ENCODE measurements at places on chromosomes 1 and 21.

GRCh38 chr1:107195476-107195875, 54.6 kb downstream of the NTNG1 start:
- no peak for DNase-seq

GRCh38 chr1:243287652-243288051, 31.8 kb downstream of the SDCCAG8 start:
- DNase-seq, result no peak

DNA sequence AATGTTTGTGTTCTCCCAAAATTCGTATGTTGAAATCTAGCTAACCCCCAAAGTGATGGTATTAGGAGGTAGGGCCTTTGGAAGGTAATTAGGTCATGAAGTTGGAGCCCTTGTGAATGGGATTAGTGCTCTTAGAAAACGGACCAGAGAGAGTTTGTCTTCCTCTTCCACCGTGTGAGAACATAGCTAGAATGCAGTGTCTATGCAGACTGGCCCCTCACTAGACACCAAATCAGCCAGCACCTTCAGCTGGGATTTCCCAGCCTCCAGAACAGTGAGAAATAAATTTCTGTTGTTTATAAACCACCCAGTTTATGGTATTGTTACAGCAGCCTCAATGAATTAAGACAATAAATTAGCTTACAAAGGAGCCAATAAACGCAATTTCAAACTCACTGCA, 58.0 kb downstream of the KIAA0319L start:
- no peak for DNase-seq

GRCh38 chr1:62196086-62196690, 1.5 kb downstream of the L1TD1 start:
- no peak for DNase-seq

- no peak for DNase-seq
Measured at GRCh38 chr1:88029142-88029541, 654.9 kb upstream of the PKN2 start.

DNA sequence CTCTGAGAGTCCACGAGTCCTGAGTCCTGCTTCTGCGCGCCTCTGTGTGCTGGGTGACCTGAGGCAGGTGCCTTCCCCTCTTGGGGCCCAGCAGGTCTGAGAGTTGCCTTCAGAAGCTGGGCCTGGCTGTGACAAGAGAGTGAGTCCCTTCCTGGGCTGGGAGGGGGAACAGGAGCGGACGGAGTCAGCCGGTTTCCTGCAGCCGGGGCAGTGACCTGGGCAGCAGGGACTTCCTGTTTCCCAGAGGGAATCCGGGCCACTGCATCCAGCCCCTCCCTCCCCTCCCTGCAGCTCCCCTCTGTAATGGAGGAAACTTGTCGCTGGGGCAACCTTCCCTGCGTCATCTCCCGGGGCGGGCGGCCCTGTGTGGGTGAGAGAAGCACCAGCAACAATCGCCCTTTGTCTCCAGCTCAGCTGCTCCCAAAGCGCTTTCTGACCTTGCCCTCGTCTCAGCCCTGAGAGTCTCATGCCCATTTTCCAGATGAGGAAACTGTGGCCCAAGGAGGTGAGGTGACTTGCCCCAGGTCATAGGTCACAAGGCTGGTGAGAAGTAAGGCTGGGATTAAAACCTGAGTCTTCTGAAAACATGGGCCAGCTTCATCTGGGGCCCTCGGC, 61.1 kb downstream of the SDC3 start:
- DNase-seq, result no peak

- DNase-seq, result no peak
Measured at GRCh38 chr1:6105763-6106162, 60.1 kb downstream of the KCNAB2 start.

DNA sequence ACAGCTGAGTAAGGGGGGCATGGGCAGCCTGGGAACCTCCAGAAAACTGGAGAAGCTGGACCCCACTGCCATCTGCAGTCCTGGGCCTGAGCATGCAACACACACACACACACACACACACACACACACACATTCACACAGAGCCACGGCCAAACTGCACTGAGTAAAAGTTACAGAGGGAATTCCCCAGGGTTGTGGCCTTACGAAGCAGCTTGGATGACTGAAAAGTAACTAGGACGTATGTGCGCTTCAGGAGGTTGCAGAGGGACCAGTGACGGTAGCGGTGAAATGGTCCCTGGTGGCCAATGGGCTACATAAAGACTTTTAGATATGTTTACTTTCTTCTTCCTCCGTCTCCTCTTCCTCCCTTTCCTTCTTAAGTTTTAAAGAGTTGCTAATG, 232.5 kb upstream of the TMEM51 start:
- DNase-seq, result no peak

DNA sequence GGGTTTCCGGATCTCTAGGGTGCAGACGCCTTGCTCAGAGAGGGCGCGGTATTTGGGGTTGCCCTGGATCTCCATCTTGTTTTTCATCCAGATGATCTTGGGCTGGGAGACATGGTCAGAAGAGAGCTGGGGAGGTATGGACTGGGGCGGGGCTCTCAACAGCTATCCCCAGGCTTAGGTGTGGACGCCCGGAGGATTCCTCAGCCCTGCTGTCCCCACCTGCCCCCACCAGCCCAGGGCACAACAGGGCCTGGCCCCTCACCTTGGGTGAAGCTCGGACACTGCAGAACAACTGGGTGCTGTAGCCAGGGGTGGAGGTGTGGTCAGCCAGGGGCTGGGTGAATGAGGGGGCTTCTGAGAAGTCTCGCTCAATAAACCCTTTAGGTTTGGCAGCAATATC, 6.6 kb downstream of the MYBPH start:
- no peak for DNase-seq

- no peak for DNase-seq
Measured at GRCh38 chr1:172936088-172936645, 114.6 kb downstream of the TNFSF18 start.

DNA sequence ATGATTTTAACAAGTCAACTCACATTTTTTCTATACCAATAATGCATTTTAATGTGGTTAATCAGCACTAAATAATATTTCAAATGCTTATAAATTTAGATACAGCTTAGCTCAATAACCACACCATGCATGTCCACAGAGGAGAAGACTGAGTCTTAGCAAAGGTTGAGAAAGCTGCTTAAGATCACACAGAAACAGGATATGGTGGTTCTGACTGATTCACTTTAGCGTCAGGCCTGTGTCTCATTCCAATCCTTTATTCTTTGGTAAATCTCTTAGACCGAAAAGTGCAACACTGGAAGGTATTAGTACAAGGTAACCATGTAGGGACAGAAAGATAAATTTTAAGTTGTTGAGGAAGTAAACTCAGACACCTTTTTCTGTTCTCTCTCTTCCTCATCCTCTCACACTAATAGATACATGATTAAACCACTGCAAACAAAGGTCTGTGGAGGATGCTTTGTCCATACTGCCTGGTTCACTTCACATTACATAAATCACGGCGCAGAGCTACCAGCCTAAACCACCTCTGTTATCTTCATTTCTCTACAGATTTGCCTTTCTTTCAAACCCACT, 139.0 kb downstream of the DPYD start:
- no peak for DNase-seq

DNA sequence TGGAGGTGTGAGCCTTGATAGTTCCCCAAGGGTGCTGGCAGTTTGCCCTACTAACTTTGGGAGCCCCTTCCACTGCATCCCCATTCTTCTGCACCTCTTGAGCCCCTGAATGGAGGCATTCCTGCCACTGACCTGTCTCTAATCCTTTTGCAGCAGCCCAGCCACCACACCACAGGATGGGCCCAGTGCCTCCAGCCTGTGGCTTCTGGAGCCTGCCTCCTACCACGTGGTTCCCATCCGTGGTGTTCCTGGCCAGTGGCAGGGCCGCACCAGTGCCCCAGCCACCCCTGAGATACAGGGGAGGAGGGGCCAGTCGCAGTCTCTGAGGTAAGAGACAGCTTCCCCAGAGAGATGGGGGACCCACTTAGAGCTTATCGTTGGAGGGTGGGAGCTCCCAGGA, 14.4 kb downstream of the INAVA start:
- no peak for DNase-seq

DNA sequence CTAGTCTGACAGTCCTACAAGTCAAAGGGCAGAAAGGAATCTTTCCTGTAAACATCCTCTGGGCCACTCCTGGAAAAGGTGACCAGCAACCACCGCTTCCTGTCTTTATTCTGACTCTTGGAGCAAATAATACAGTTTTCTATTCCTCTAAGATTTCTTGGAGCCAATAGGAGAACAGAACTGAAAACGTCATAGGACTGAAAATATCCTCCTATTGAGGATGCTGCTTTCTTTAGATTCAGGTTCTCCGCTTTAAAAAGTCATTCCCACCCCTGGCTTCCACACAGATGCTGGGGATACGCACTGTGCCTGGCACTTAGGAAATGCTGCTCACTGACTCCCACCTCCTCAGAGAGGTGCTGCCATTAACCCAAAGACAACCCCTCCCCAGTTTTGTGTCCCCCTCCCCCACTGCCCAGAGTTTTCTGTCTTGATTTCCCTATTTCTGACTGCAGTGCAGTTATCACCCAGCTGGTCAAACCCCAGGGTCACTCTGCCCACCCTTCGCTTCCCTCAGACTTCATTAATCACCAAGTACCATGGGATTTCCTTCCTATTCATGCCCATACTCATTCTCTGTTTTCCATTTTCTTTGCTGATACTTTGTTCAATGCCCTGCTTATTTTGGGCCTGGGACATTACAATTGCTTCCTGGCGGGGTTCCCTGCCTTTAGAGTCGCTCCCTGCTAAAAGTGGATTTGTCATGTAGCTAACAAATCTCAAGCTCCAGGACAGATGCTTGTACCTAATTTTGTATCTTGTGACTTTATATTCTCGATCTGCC, 82.1 kb upstream of the ARHGAP29 start:
- DNase-seq, result no peak

- DNase-seq, result no peak
Measured at GRCh38 chr1:213414911-213415310, 363.9 kb downstream of the RPS6KC1 start.

DNA sequence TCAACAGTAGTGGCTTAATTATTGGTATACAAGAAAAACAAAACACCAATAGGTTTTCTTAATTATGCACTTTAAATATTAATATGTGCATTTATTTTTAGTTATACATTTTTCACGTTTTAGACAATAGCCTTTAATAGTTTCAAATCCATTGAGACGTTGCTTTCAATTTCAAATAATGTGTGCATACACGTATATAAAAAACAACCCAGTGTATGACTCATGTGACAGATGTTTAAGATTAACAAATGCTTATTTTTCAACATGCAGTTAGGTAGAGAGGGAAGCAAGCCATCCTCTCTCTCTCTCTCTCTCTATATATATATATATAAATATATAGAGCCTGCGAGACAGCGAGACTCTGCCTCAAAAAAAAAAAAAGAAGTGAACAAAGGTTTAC, 24.3 kb downstream of the EYA3 start:
- DNase-seq, result no peak

DNA sequence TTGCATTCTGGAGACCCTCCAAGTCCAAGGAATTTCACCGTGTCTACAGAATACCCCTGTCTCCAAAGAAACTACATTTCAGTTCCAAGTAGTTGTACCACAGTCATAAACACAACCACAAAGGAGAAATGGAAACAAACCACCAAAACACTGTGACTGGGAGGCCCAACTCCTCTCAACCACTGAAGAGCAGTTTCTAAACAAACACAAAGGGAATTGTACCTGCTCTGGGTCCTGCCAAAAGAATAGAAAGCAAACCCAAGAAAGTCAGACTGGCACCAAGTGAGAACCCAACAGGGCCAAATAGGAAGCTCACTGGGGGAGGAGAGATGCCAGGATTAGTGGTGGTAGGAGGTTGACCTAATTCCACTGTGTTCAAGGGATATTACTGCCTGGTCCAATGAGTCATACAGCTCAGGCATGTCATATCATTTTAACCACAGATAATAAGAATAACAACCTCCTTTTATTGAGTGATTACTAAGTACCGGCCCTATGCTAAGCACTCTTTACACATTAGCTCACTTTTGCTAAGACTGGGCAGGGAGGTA, 123.9 kb upstream of the PPP2R5A start:
- DNase-seq, result peak; percentile 57

- no peak for DNase-seq
Measured at GRCh38 chr1:57887964-57888491, 464.2 kb upstream of the DAB1 start.

- no peak for DNase-seq
Measured at GRCh38 chr1:202013603-202014002, 3.2 kb downstream of the ELF3 start.

GRCh38 chr1:25913206-25913605, 7.0 kb upstream of the STMN1 start:
- no peak for DNase-seq
